ENCODE measurements at places on chromosomes 12 and 14. TPM values are rescaled to one million over a fixed set of nuclear protein-coding genes. Genes with fewer than 3 reads are reported as not detected.

The ZDHHC22 gene
- not detected for total RNA-seq

The PTGDR gene
- 2.2 TPM for total RNA-seq

The PSME2 gene
- 95.5 TPM for total RNA-seq

The KRT79 gene
- not detected for total RNA-seq

The LHX5 gene
- not detected for total RNA-seq

The RIPK3 gene
- 6.2 TPM for total RNA-seq

The TEP1 gene
- 4.1 TPM for total RNA-seq

The IGF1 gene
- 9.0 TPM for total RNA-seq

The SOS2 gene
- total RNA-seq: 34.2 TPM

The KRT77 gene
- total RNA-seq: not detected

Data from heart left ventricle (tissue), 16 donors.